T-helper 1 cell (primary cell): ENCODE measurements at places on chromosomes 16 and 17.

- no peak for DNase-seq
These were observed 98.1 kb downstream of the GNAO1 start for GRCh38 chr16:56289416-56289815.

DNA sequence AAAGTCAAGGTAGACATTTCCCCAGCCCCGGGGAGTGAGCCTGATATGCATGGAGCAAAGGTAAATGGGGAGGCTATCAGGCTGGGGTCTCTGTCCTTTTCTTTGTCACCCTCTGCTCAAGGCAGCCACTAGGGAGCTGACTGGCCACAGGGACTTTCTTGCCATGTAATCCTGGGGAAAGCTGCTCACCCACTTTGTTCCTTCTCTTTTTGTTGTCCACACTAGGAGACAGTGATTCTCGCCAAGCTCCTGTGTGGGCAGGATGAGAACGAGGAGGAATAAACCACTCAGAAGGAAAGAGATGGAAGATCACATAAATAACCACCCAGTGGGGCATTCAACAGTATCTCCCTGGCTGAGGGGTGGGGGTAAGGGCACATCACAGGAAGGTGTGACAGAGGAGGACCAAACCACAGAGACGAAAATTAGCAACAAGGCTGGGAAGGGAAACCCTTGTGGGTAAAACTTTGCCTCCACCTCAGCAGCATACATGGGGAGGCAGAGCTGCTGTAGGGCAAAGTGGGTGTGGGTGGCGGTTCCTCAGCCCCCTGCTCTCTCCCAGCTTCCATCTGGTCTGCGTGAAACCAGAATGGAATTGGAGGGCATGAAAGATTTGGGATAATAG is 26.2 kb upstream of the CCL1 start:
- no peak for DNase-seq

GRCh38 chr16:84091460-84091859 is 25.3 kb downstream of the MBTPS1 start:
- DNase-seq = no peak

- DNase-seq = no peak
These were observed 19.5 kb upstream of the ITGAX start for GRCh38 chr16:31335431-31335830.

- no peak for DNase-seq
These were observed 10.0 kb downstream of the TPPP3 start for GRCh38 chr16:67383284-67383683.

GRCh38 chr17:7703584-7704479 is 1.2 kb upstream of the EFNB3 start:
- no peak for DNase-seq

DNA sequence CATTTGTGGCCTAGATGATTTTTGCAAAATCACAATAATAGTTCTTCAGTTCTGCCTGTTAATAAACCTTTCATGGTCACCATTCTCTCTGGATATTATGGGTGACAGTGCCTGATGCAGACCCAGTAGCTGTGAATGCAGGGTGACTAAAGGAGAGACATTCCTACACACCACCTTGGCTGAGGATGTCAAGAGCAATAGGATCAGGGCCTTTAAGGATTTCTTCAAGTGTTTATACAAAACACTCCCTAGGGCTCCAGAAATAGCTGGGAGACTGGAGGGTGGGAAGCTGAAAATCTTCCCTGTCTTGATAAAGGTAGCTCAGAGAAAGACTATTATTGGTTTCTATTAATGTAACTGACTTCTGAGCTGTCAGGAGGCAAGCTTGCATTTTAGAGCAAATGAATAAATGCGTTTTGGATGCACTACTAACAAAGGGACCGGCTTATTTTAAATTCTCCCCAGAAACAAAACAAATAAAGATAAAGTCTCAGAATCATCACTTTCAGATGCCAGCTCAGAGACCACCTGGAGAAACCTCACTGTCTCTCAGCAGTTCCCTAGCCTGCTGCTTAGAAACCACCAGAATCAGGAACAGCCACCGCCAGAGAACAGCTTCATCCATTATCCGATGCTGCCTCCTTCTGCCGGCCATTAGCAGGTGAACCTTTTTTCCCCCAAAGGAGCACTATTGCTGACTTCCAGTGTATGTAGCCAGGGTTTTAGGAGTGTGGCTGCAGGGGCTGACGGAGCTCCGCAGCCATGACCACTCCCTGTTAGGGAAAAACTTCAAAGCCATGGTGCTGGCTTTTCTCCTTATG is 171.4 kb upstream of the DYNLRB2 start:
- DNase-seq = no peak

- DNase-seq = no peak
These were observed 6.9 kb downstream of the PPY start for GRCh38 chr17:43935204-43935925.

DNA sequence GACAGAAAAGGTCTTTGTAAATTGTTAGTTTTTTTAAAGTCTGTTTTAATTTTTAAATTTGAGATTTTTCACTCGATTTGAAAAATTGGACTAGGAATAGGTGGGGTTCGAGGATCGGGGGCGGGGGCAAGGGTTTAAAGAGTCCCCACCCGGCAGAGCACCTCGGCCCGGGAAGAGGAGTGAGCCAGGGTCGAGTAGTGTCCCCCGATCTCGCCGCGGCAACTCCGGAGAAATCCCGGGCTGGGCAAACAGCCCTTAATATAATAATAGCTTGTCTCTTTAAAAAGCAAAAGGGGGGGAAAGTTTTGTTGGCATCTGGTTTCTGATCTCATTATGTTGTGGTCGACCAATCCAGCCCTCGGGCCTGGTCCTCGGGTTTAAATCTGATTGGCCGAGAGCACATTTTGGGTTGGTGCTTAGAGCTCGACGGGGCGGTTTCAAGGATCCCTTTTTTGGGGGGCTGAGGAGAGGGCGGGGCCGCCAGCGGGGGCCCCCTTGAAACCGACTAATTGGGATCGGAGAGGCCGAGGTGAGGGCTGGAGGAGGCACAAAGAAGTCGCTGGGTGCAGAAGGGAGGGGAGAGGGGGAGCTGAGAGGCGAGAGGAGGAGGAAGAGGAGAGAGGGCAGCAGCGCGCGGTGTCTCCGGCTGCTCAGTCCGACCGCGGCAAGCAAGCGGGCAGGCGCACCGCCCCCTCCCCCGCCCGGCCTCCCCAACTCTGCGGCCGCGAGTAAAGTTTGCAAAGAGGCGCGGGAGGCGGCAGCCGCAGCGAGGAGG is at the start of gene FZD2:
FZD2 (plus strand) TSS at position 653 of the 775 bp plus-strand sequence. CDS start 205 bp downstream, outside the sequence.
- no peak for DNase-seq

GRCh38 chr16:73025151-73025855 is 22.6 kb downstream of the ZFHX3 start:
- no peak for DNase-seq

DNA sequence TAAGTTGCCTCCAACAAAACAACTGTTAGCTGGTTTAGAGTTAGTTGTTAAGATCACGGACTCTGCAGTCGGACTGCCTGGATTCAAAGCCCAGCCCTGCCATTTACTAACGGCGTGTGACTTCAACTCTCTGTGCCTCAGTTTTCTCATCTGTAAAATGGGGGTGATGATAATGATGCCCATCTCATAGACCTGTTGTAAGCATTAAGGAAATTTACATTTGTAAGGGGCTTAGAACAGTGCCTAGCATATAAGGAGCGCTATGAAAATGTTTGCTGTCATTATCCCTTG is 825 bp downstream of the SLC4A1 start:
- DNase-seq = no peak

GRCh38 chr16:2455081-2455845 is 4.6 kb upstream of the TEDC2 start:
- DNase-seq = no peak

DNA sequence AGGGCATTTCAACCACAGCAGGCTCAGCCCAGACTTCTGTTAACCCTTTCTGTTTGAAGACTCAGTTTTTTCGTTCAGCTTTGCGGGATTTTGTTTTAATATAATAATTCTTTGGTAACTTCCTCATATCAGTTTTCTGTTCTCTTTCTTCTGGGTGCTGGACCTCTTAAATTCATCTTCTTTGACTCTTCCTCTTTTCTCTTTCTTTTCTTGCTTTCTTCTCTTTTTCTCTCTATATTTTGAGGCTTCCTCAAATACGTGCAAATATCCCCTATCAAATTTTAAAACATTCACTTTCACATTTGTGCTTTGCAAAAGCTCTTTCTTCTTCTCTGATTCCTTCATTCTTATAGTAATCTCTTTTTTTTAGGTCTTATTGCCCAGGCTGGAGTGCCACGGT is 136.3 kb downstream of the HS3ST3B1 start:
- no peak for DNase-seq

DNA sequence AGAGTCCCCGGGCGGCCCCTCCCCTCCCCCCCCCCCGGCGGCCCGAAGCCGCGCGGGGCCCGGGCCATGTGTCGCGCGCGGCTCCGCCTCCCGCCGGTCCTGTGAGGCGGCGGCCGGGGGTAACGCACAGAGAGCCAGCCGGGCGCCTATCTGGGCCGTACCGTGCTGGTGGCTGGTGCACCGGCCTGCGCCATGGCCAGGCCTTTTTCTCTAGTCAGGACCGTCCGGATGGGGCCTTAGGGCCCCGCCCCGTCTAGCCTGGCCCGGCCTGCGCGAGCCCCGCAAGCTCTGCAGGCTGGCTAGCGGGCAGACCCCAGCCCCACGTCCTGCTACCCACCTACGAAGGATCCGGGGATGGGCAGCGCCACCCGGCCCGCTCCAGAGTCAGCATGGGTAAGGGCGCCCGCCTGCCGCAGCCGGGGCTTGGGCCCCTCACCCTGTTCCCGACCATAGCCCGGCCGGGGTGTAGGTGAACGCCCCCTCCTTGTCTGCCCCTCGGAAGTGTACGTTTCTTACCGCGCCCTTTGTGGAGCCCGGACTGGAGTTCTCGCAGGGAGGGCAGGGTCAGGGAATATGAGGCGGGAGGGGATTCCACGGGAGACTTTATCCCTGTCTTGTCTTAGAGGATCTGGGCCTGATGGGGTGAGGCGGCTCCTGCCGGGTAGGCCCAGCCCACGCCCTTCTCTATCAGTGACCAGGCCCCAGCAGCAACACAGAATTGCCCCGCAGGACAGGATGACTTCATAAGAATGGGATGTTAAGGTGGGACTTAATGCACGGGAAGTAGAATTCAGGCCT is at the start of gene CENPT:
CENPT (minus strand) TSS at position 630 of the 798 bp plus-strand sequence. CDS start 13,834 bp downstream, outside the sequence.
- DNase-seq = no peak

- DNase-seq = no peak
These were observed 11.8 kb upstream of the PHF12 start for GRCh38 chr17:28963055-28963611.

GRCh38 chr16:85419503-85420408 is 193.4 kb upstream of the GSE1 start:
- no peak for DNase-seq

GRCh38 chr17:80992948-80993624 is 1.4 kb downstream of the CHMP6 start:
- no peak for DNase-seq

DNA sequence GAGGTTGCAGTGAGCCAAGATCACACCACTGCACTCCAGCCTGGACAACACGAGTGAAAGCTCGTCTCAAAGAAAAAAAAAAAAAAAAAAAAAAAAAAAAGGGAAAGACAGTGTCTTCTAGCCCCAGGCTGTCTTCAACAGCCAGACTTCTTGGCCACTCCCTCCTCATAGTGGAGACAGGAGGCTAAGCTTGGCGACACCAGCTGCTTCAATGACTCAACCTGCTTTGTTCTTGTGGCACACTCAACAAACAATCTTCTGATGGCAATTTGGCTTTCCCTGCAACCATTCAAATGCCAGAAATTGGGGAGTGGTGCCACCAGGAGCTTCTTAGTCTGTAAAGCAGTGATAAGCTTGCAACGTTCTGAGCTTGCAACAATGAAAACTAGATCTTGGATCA is 290.4 kb upstream of the DYNLRB2 start:
- no peak for DNase-seq

- DNase-seq = peak; percentile 15
These were observed 1.3 kb upstream of the CUEDC1 start for GRCh38 chr17:57956291-57957119.

DNA sequence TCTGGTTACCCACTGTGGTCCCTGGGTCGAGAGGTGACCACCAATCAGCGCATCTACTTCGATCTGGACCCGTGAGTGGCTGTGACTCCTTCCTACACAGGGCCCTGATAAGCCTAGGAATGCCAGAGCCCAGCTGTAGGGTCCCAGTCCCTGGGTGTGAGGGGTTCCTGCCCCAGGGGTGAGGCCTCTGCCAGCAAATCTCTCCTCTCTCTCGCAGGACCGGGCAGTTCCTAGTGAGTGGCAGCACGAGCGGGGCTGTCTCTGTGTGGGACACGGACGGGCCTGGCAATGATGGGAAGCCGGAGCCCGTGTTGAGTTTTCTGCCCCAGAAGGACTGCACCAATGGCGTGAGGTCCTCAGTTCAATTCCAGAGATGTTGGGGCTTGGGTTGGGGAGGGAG is 2.2 kb upstream of the EFNB3 start:
- no peak for DNase-seq

DNA sequence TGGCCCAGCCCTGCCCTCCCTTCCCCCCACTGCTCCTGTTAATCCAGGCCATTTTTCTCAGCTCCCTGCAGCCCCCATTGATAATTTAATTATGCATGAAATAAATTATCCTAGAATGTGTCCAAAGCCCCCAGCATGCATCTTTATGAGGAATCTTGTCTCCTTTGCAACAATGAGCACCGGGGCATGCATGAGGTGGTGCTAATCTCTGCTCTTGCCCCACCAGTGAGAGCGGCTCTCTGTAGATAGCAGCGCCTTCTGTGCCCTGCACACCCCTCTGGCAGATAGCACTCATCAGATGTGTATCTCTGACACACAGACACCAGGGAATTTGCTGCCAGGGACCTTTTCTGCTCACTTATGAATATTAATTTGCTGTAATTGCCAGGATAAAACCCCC is 140.2 kb upstream of the CDC42EP4 start:
- DNase-seq = no peak

- no peak for DNase-seq
These were observed 79.7 kb downstream of the CYLD start for GRCh38 chr16:50821586-50821985.

GRCh38 chr16:88460496-88461330 is 7.6 kb downstream of the ZFPM1 start:
- DNase-seq = no peak

DNA sequence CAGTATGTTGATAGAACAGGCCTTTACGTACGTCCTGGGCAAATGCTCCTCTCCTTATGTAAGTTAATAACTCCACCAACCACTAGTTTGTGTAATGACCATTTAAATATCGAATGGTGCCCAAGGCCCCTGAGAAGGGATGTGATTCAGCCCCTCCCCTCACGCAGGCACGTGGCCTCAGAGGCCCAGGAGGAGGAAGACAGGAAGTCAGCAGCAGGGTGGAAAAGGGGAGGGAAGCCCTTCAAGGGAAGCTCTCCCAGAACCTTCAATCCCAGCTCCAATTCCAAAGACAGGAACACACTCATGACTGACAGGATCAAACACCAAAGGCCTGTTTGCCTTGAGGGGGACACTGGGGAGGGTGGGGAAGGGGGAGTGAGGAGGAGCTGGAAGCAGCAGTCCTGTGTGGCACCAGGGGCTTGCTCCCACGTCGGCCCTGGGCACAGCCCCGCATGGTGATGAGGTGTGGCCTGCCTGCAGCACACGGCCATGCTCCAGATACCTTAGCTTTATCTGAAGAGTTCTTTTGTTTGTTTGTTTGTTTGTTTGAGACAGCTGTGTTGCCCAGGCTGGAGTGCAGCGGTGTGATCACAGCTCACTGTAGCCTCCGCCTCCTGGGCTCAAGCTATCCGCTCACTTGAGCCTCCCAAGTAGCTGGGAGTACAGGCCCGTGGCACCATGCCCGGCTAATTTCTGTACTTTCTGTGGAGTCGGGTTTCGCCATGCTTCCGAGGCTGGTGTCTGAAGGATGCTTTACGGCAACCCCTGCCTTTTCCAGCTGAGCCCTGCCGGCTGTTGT is 105.0 kb downstream of the ZNF778 start:
- no peak for DNase-seq

GRCh38 chr17:39639566-39640458 is 2.9 kb downstream of the STARD3 start:
- DNase-seq = no peak
